Fibroblast of skin of scalp (primary cell): ENCODE measurements at places on chromosomes 16 and 17.

DNA sequence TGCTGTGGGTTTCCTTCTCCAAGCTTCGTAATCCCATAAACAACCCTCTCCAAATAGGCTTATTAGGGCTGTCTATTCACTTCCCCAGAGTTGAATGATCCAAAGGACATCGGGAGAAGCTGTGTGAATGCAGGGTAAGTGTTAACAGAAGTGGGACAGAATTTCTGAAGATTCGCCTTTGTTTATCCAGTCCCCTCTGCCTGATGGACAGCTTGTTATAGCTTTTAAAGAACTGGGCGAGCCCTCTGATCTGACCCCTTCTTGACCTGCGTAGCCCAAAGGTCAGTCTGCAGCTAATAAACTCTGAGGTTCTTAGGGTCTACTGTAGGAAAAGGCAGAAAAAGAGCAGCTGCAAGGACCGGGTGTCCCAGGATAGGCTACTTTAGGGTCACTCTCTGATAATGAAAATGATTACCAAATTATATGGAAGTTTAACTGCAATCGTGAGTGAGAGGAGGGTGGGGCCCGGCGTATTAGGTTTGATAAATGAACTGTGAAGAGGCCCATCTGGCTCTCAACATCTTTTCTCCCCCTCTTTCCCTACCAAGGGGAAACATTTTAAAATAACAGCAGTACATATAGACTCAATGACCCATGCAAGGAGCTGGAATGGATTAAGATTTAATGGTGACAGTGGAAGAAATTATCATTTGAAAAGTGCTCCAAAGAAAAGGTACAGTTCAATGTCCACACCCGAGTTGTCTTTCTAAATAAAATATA, 233.4 kb downstream of the FTO start:
- DNase-seq = no peak

DNA sequence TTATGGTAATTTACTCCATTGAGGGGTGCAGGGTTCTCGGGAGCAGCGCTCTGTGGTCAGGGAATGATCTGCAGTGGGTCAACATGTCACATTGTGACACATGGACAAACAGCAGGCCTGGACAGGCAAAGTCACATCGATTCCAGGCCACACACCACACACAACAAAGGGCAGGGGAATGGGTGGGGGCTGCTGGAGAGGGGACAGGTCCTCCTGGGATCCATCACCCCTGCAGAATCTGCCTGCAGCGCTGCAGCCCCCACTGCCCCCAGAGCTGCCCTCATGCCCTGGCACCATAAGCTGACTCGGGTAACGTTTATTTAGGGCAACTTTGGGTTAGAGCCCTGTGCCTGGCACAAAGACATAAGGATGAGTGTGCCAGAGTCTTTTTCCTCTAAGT, 9.1 kb downstream of the PEMT start:
- no peak for DNase-seq

- peak; percentile 69 for DNase-seq
Observed at GRCh38 chr17:67221062-67221998, 23.7 kb downstream of the HELZ start.

GRCh38 chr17:58606934-58607333, 84.9 kb downstream of the TEX14 start:
- DNase-seq = no peak

GRCh38 chr16:4894276-4895150, 42.4 kb downstream of the PPL start:
- no peak for DNase-seq

- DNase-seq = no peak
Observed at GRCh38 chr17:15663691-15664090, 20.4 kb downstream of the TRIM16 start.

DNA sequence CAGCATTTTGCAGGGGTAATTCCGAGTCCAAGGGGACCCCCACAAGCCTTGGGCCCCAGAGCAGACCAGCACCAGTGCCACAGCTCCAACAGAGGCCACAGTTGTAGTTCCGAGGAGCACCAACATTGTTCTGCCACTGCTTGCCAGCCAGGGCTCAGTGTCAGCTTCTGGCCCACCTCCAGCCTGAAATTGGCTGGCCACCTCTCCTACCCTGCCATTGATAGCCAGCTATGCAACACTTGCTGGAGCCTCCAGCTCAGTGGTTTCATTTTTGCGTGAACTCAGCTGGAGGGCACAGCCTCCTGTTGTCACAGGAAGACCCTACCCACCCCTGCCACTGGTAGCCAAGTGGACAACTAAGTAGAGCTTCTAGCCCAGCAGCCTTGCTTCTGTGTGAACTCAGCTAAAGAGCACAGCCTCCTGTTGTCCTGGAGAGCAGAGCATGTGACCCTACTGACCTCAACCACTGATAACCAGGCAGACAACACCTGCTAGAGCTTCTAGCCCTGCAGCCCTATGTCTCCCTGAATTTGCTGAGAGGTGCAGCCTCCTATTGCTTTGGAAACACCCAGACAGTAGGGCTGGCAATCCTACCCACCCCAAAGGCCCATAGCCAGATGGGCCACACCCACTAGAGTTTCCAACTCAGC, 24.9 kb downstream of the HYDIN start:
- DNase-seq = no peak

GRCh38 chr17:28818819-28819221, 23.8 kb downstream of the FAM222B start:
- no peak for DNase-seq

- no peak for DNase-seq
Observed at GRCh38 chr16:87739801-87740200, 26.0 kb downstream of the KLHDC4 start.

- no peak for DNase-seq
Observed at GRCh38 chr16:35252356-35252936, 1793.0 kb downstream of the TP53TG3F start.

DNA sequence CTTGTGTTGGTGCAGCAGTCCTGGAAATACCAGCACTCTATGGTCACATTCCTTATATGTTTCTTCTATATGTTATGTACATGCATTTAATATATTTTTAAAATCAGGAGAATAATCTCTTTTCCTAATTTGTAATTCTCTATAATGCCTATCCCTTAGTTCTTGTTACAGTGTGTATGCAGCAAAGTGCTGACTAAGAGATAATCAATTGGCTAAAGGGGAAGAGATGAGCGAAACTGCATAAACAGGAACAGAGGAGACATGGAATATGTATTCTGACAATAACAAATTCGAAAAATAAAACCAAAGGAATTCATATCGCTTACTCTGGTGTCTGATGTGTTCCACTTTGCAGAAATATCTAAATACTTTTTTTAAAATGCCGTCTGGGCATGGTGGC, 41.7 kb downstream of the SYNRG start:
- DNase-seq = no peak

DNA sequence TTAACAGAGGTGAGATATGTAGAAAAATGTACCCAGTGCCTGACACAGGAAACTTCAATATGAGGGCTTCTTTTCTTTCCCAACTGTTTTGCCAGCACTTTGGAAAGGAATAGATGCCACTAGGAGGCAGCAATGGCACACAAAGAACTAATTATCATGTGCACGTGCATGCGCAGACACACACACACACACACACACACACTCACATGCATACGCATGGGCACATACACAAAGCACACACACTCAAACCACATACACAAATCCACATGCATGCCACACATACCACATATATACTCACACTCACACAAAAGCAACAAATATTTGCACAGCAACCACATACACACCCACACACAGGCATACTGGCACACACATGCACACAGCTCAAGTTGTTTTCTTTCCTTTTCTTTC, 8.8 kb upstream of the CEP112 start:
- DNase-seq = peak; percentile 83

- DNase-seq = no peak
Observed at GRCh38 chr16:80345701-80346100, 195.1 kb upstream of the DYNLRB2 start.

DNA sequence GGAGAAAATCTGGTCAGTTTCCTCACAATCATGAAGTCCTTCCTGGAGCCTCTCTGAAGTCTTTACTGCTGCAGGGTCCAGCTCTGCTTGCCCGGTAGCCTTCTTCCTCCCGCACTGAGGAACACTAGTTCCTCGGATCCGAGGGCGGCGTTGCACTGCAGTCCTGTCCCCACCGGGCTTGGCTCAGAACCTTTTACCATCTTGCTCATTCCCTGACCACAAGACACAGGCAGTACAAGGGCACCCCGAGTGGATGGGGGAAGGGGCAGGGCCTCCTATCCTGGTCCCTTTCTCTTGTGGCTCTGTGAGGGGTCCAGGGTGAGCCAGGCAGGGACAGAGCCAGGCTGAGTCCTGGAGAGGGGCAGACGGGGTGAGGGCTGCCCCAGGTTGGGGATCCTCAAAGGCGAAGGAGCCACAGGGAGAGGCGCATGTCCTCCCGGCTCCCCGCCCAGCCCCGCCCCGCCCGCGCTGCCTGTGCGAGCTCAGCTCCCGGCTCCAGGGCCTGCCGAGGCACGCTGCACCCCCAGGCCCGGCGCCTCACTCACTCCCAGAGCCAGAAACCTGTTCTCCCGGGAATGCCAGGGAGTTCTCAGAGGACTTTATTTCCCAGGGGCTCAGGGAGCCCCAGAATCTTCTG, 1.5 kb downstream of the FOXN1 start:
- no peak for DNase-seq

DNA sequence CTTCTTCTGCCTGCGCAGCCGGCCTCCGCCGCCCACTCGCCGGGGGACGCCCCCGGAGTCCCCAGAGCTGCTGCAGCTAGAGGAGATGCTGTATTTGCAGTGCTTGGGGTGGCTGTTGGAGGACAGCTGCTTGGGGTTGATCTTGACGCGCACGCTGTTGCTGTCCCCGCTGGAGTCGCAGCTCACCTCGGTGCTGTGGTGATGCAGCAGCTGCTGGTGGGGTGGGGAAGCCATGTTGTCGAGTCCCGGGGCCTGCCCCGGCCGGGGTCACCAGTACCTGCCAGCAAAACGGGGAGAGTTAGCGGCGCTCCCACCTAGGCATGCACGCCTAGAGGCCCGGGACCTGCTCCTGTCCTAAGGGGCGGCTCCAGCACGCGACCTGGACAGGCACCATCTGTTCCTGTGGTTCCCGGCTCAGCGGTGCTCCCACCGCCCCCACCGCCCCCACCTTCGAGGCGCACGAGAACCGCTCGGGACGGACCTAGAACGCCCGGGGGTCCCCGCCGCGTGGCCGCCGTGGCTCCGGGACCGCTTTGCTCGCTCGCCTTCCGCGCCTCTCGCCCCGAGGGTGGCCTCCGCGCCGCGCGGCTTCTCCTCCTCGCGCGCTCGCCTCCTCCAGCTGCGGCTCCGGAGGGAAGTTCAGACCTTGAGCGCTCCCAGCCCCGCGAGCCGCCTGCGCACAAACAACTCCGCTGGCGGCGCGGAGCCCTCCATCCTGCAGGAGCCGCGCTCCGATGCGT, 863 bp downstream of the ADCY9 start:
- peak; percentile 65 for DNase-seq

DNA sequence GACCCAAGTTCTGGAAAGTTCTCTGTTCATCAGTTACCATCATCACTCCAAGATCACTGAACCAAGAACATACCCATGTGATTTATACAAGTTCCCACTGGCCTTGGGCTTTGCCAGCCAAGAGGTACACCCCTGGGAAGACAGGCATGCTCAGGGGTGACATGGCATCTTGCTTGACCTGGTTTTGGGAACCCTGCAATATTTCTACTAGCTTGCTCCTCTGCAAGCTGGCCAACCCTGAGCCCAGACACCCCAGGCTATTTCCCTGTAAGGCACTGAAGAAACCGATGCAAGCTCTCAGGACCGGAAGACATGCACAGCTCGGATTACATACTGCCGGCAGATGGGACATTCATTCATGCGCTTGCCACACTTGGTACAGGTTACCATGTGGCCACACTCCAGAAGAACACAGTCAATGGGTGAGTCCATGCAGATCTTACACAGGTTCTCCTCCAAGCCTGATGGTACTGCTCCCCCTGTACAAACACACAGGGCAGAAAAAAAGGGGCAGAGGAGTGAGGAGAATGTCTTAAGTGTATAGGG, 31.4 kb downstream of the LIG3 start:
- DNase-seq = no peak

DNA sequence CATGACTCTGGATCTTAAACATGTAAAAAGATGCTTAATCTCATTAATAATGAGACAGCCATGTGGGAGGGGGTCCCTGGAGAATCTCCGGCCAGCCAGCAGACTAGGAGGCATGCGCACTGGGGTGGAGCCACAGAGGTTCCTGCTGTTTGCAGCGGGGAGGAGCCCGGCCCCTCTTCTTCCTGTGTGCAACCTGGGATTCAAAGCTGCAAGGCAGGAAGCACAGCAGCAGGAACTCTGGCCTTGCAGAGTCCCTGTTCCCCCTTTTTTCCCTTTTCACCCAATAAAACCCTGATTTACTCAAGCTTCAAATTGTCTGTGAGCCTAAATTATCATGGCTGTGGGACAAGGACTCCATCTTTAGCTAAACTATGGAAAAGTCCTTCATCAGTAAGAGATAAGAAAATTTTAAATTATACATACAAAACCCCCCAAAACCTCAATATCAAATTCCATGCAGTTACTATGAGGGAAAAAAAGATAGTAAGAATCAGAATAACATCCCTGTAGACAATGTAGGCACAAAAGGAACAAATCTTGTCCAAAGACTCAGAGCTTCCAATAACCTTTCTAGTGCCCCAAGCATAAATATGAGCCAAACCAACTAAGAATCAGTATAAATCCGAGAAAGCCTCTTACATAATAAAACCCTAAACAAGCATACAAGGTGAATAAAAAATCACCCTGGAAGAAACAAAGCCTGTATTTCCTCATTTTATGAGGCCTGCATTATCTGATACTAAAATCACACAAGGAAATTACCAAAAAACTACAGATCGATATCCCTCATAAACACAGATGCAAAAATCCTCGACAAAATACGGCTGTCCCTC, 12.1 kb downstream of the CFDP1 start:
- DNase-seq = peak; percentile 78

GRCh38 chr17:64094412-64094811, 35.5 kb downstream of the ERN1 start:
- no peak for DNase-seq

DNA sequence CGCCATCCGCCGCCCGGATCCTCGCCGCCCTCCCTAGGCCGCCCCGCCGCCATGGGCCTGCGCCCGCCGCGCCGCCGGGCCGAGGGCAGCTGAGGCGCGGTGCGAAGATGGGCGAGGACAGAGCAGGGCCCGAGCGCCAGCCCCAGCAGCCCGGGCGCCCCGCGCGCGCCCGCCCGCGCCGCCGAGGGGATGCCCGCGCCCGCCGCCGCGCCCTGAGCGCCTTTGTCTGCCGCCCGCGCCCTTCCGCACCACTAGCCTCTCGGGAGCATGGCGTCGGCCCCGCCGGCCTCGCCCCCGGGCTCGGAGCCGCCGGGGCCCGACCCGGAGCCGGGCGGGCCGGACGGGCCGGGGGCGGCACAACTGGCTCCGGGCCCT, 278 bp downstream of the RAB11FIP3 start:
- DNase-seq = no peak

DNA sequence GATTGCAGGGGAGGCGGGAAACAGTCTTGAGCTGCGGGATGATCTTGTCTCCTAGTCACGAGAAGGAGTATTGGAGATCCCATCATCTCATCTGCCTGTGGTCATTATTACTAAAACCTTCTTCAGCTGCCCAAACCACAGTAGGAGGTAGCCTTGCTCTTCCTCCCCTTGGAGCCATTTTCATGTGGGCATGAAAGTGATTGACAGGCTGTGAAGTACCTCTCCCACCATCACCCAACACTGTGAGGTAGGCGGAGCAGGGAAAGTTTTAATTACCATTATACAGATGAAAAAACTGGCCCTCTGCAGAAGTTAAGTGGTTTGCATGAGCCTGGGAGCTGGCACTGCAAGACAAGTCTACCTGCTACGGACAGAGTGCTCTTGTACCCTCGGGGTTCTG, 237.3 kb downstream of the MSI2 start:
- DNase-seq = no peak
